Fibroblast of the aortic adventitia (primary cell): ENCODE measurements at places on chromosomes 11 and 22.

DNA sequence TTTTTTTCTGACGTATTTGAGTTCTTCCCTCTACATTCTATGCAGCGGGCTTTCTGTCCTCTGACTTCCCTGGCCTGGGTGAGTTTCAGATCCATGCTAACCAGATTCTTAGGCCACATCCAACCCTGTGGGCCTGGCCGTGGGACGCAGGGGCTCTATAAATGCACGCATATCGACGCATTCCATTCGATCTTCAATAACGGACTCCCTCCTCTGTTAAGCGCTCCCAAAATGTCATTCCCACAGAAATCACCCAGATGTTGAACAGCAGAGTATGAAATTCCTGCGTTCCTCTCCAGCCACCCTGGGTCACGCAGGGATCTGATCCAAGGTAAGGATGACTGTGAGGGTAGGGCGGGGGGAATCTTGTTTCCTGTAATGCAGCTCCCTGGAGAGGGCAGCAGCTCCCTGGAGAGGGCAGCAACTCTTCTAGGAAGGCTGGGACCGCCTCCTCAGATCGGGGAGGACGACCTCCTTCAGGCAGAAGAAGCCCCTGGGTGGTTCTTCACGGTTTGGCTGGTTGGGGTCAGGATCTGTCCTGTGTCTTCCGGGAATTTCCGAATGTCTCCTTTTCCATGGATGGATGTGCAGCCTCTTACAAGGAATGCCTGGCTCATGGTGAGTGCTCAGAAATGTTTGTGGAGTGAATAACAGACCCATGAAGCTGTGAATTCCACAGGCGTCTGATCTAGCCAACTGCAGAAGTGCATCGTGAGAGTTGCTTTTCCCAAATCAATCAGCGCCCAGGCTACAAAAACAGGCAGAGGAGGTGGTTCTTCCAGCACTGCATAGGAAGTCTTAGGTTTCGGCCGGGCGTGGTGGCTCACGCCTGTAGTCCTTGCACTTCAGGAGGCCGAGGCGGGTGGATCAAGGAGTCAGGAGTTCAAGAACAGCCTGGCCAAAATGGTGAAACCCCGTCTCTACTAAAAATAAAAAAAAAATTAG is 12.2 kb downstream of the MRGPRD start:
- DNase-seq: peak; percentile 26

- no peak for DNase-seq
Observed at GRCh38 chr11:11186249-11186648, 166.8 kb downstream of the CSNK2A3 start.

- no peak for DNase-seq
Observed at GRCh38 chr22:43448048-43448447, 36.2 kb downstream of the MPPED1 start.

DNA sequence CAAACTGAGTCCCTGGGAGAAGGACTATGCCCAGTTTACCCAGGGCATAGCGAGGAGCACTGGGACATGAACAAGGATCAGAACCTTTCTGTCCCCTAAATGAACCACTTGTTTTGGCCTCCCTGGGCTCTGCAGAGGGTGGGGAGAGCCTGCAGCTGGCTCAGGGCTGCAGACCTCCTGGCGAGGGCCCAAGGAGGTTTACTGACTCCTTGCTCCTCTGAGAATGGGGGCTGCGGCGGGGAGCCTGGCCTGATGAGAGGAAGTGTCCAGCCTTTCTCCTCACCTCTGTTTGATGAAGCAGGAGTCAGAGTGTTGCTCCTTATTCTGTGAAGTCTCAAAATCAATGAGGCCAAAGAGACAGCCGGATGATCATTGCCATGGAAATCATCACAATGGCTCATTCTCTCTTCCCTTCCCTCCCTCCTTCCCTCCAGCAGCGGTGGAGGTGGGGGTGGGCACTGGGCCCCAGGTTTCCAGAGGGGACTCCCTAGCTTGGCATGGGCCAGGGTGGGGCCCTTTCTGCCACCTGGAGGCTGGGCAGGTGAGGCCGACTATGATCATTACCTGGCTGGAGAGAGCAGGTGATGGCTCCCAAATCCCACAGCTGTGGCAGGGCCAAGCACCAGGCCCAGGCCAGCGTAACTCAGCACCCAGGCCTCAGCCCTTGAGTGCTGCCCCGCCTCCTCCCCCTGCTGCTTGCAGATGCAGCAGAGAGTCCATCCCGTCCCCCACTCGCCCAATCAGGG is 169.7 kb downstream of the CEP164 start:
- no peak for DNase-seq

- no peak for DNase-seq
Observed at GRCh38 chr11:44264761-44265160, 45.2 kb downstream of the ALX4 start.

DNA sequence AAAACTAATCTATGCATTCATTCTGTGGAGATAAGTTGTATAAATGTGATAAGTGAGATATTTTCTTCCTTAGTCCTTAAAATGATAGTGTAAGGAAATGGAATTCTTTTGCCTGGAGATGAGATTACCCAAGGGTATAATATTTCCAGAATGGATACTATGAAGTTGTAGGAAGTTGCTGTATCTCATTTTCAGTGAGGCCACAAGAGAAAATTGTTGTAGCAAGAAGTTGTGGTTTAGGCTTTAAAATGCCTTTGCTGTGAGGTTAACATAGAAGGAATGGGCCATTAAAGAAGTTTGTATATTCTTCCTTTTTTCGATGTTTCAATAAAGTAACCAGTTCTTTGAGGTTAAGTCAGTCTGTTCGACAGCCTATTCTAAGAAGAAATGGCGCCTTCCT is 50.7 kb upstream of the LIN7C start:
- no peak for DNase-seq

GRCh38 chr11:3115321-3115720 is 49.8 kb downstream of the OSBPL5 start:
- no peak for DNase-seq

DNA sequence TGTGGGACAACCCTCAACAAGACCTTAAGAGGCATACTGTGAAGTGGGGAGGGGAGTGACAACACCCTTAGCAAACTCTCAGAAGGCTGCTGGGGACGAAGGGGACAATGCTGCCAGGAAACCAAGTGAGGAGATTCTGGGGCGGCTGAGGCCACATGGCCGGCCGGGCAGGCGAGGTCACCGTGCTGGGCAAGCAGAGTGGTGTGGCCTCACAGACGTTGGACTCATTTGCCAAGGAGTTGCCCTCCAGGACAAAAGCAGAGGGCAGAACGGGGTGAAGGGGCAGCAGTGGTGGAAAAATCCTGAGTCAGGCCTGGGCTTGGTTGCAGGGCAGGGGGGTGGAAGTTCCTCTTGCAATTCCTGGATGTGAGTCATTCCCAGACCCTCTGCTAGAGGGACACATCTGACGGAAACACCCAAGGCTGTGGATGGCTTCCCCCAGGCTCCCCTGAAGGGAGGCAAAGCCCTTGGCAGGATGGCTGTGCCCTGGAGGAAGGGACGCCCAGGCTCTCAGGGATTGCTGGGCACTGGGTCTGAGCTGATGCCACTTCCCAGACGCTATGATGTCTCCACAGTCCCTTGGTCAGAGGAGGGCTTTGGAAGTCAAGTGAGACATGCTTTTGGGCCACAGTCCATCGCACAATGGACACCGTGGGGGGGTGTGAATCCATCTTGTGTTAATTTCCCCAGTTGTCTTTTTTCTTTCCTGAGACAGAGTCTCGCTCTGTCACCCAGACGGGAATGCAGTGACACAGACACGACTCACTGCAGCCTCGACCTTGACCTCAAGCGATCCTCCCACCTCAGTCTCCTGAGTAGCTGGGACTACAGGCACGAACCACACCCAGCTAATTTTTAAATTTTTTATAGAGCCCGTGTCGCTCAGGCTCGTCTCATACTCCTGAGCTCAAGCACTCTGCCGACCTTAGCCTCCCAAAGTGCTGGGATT is 16.2 kb upstream of the SHANK3 start:
- DNase-seq: peak; percentile 35

- peak; percentile 34 for DNase-seq
Observed at GRCh38 chr11:95922536-95923438, 1.1 kb downstream of the MTMR2 start.

DNA sequence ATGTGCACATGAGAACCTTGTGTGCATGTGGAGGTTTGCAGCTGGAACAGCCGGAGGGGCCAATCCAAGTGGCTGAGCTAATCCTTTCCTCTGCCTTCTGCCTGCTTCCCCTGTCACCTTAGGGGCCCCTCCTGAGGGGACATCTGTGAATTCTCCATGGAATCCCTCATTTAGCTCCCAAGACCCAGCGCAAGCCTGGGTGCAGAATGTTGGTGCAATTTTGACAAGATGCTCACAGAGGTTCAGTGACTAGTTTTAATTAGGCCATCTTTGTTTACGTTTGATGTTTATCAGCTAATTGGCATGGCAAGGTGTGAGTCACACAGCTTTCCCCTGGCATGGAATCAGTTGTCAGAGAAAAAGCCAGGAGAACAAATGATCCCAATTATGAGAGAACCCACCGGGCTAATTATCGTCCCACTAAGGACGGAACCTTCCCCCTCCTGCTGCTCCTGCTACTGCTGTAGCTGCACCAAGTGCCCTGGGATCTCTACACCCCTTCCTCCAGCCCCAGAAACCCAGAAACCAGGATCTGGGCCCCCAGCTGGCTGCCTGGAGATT is 63.6 kb upstream of the PAX6 start:
- DNase-seq: no peak

- no peak for DNase-seq
Observed at GRCh38 chr11:34755671-34756070, 134.8 kb downstream of the EHF start.

GRCh38 chr11:15988016-15988550 is 368.3 kb downstream of the SOX6 start:
- peak; percentile 18 for DNase-seq

- DNase-seq: peak; percentile 78
Observed at GRCh38 chr11:110173811-110174644, 80.8 kb downstream of the ZC3H12C start.

DNA sequence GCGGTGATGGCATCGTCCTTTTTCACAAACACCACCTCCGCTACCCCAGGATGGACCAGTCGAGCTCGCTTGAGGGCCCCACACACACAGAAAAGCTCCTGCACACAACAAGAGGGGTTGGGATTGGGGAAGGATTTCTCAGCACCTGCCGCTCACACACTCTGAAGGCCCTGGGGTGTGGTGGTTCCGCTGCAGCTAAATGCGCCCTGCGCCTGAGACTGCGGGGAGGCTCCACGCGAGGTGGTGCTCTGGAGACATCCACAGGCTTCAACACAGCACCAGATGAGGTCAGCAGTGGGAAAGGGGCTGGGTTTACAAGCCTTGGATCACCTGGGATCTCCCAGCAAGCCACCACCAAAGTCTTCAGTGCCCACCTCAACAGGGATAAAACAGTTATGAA is 22.7 kb downstream of the POLDIP3 start:
- no peak for DNase-seq

DNA sequence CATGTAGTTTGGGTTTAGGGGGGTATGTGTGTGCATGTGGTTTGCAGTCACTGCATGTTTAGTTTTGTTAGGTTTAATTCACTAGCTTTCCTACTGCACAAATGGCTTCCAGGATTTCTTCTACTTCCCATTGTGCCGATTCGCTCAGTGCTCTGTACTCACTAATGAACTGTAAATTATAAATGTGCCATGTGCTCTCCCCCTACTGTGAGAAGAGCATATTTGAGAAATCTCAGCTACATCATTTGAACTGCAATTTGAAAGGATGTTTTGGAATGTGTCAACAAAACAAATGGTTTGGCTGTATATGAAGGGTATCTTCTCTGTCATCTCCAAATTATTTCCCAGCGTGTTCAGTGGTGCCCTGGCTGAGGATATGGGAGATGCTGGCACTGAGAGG is 28.1 kb downstream of the CYB5R2 start:
- no peak for DNase-seq

DNA sequence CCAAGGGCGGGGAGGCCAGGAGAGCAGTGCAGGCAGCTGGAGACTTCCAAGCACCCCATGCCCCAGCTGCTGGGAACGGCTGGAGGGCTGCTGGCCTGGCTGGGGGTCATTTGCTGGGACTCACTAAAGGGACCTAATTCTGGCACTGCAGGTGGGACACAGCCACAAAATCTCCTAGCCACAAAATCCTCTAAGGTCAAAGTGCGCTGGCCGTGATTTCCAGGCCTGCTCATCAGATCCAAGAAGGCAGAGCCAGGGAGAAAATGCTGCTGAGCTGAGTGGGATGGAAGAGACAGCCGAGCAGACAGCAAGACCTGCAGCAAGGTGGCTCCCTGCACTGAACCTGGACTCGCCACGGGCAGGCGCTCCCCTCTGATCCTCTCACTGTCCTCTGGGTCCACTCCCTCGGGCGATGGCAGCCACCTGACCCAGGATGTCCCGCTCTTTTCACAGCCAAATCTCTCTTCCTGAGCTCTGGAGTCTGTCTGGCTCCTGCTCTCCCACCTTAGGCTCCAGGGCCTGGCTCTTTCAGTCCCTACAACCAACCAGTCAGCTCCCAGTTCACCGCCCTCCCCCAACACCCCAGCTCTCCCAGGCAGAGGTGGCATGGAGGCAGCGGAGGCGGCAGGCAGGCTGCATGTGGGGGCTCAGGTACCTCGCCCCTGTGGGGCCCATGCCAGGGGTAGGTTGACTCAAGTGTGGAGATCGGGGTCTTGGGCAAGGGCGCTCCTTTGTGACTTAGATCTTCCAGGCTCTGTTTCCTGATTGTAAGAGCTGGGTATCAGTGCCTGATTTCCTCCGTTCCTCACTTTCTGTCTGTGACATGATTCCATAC is 14.5 kb downstream of the OVOL1 start:
- DNase-seq: no peak

DNA sequence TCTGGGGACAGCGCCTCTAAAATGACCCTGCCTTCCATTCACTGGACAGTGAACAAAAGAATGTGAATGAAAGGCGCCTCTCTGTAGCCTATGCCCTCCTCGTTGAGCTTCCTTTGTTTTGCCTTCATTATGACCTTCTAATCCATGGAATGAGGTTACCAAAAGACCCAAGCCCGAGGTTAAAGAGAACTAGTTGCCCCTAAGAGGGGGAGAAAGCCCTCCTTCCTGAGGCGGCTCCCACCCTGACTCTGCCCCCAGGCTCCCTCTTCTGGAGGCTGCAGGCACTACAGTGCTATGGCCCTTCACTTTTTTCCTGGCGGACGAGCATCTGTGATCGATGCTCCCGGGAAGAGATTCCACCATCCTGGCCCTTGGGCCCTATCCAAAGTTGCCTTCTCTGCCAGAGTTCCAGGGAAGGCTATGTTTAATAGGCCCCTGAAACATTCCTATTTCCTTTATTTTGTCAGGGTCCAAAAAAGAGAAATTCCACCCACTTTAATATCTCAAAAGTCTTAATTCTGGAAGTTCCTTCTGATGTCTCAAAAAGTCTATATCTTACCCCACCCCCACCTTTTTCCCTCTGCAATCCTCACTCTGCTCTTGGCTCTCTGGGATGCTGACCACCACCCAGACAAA is 147.3 kb downstream of the FEZ1 start:
- peak; percentile 54 for DNase-seq

DNA sequence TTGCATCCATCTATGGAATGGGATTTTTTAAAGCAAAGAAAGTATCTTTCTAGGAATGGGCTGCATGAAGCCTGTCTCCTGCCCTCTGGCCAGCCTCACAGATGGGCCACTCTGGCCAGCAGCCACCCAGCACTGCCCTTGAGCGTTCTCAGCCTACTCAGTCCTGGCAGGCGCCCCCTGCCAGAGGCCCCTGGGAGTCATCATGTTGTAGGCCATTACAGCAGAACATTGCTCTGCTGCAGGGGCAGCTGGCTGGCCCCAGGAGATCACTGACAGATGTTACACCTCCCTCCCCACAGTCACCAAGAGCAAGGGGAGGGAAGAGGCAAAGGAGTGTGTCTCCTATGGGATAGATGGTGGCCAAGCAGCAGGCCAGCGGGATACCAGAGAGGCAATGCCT is 363.7 kb downstream of the NXPE2 start:
- no peak for DNase-seq

GRCh38 chr11:9731256-9731655 is 67.4 kb downstream of the SWAP70 start:
- DNase-seq: no peak

- peak; percentile 76 for DNase-seq
Observed at GRCh38 chr22:46116491-46116958, 33.8 kb upstream of the PPARA start.
